SJSA1 (cell line): ENCODE measurements at places on chromosomes 7 and 10.

DNA sequence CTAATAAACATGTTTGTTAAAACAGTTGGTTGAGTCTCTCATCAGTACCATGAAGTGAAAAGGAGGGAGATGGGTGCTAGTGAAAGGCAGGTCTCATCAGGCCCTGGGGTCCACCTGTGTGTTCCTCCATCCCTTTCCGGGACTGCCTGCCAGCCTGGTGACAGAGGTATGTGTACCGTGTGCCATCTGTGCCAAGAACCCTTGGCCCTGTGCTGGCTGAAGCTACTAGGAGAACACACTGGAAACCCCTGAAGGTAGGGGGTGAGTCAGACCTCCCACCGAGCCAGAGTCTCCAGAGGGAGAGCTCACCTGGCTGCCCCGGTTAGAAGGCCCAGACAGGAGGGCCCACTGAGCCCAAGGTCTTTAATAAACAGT lies 2.3 kb downstream of the DDIT4 start:
- no peak overlapping the region for H3K4me3 ChIP-seq
- H3K36me3 ChIP-seq, result peaks cover 11% of the 10 kb centered on the region
- DNase-seq, result no peak
- H3K4me1 ChIP-seq, result peaks cover 25% of the 10 kb centered on the region
- H3K27me3 ChIP-seq, result no peaks in the 10 kb centered on the region
- H3K27ac ChIP-seq, result no peak overlapping the region

DNA sequence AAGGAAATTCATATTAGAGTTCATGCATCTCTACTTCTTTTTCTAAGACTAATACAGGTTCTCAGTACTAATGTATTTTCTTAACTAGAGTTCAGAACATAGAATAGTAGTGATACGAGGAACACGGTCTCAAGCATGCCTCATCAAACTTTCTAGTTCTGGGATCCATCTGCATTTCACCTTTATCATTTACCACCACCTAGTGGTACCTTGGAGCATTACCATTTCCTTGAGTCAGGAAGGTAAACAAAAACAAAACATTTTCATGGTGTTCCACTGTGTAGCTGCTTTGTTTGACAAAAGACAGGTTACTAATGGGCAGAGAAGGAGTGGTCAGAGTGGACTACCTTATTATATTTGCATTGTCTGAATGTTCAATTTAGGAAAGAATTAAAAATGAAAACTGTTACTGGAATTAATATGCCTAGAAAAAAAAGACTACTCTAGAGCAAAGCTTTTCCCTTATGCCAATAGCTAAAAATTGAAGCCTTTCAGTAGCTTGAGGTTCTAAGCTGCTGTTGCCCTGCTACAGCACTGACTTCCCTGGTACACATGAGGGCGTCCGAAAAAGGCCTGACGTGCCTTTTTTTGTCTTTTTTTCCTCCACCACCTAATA lies 44.5 kb downstream of the STARD3NL start:
- no peaks in the 10 kb centered on the region for H3K4me1 ChIP-seq
- H3K4me3 ChIP-seq, result no peak overlapping the region
- DNase-seq, result peak; percentile 36
- no peak overlapping the region for H3K27ac ChIP-seq
- peaks cover 73% of the 10 kb centered on the region for H3K36me3 ChIP-seq

DNA sequence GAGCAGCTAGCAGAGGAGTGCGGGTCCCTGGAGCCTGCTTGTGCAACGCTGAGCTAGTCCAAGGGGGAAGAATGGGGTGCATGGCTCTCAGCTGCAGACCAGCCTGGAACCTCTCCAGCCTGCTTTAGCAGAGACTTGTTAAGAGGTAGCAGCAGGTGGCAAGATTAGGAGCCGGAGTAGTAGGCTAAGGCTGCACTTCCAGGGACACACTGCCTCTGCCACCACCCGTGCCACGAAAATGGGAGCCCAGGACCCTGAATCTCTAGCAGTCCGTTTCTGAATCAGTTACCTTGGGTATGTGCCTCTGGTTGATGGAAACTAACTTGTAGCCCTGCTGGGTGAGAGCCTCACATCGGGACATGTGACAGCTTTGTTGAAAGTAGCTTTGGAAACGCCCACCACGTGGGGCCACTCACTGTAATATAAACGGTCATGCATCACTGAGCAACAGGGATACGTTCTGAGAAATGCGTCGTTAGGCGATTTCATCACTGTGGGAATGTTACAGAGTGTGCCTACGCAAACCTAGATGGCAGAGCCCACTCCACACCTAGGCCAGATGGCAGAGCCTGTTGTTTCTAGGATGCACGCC lies 25.9 kb downstream of the HTRA1 start:
- H3K27ac ChIP-seq, result no peak overlapping the region
- no peaks in the 10 kb centered on the region for H3K4me1 ChIP-seq
- no peak overlapping the region for H3K4me3 ChIP-seq

DNA sequence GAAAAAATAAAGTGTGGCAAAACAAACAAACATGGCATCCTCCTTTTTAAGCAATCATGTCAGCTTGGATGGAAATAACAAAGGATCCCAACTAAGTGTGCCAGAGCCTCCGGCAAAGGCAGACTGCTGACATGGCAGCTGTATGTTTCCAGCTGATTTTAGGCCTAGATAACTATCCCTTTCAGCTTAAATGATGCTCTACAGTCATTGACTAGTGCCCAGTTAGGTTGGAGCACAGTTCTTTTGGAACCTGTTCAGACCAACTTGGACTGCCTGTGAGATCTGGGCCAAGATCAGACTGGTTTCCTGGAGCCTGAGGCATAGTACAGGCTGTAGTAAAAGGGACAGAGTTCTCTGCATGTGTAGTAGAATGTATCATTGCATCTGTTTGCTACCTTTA lies 128.7 kb downstream of the DYNC1I1 start:
- no peak overlapping the region for H3K27ac ChIP-seq
- DNase-seq, result no peak
- no peaks in the 10 kb centered on the region for H3K4me1 ChIP-seq

GRCh38 chr7:110573862-110574528 lies 516.9 kb upstream of the LRRN3 start:
- H3K4me3 ChIP-seq, result no peak overlapping the region
- no peaks in the 10 kb centered on the region for H3K36me3 ChIP-seq
- peak; percentile 42 for DNase-seq

GRCh38 chr7:117069379-117069778 lies 116.1 kb downstream of the ST7 start:
- no peak overlapping the region for H3K4me3 ChIP-seq
- H3K27ac ChIP-seq, result no peak overlapping the region
- no peaks in the 10 kb centered on the region for H3K27me3 ChIP-seq
- no peaks in the 10 kb centered on the region for H3K36me3 ChIP-seq
- no peak for DNase-seq
- H3K4me1 ChIP-seq, result no peaks in the 10 kb centered on the region

DNA sequence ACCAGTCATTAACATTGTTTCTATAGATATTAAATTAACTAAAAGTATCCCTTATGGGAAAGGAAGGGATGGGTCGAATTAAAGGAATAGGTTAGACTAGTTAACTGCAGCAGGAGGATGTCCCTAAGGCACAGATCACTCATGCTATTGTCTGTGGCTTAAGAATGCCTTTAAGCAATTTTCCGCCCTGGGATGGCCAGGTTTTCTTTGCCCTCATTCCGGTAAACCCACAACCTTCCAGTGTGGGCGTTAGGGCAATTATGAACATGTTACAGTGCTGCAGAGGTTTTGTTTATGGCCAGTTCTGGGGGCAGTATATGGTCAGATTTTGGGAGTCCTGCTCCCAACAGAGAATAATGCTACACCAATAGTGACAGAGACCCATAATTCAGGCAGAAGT lies 139.3 kb upstream of the CDK13 start:
- H3K36me3 ChIP-seq, result no peaks in the 10 kb centered on the region
- no peak for DNase-seq

- no peak overlapping the region for H3K4me3 ChIP-seq
- peaks cover 8% of the 10 kb centered on the region; the same call in 1 of the 2 replicates for H3K36me3 ChIP-seq
- H3K27me3 ChIP-seq, result no peaks in the 10 kb centered on the region
- H3K4me1 ChIP-seq, result no peaks in the 10 kb centered on the region
- no peak overlapping the region for H3K27ac ChIP-seq
- no peak for DNase-seq
These were observed 65.1 kb downstream of the ANKRD26 start for GRCh38 chr10:27035163-27035562.

GRCh38 chr7:40946549-40946948 lies 756.3 kb downstream of the INHBA start:
- no peak overlapping the region for H3K4me3 ChIP-seq
- H3K27ac ChIP-seq, result no peak overlapping the region
- H3K4me1 ChIP-seq, result no peaks in the 10 kb centered on the region
- no peak for DNase-seq

DNA sequence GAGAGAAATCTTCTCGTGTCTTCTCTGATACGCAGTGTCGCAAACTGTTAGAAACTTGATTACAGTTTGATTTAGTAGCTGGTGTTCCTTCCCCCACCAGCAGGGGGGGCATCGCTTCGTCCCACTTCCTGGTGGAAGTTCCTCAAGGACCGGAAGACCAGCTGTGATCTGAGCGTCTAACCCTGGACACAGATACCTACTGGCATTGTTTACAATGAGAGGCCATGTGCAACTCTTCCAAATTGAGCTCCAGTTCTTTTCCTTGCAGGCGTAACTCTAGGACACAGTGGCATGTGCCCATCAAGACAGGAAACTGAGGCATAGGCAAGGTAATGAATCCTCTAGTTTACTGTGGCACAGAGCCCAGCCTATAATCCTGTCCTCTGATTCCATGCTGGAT lies 219.0 kb downstream of the CCDC3 start:
- H3K4me3 ChIP-seq, result no peak overlapping the region
- no peaks in the 10 kb centered on the region for H3K36me3 ChIP-seq
- no peaks in the 10 kb centered on the region for H3K4me1 ChIP-seq
- no peaks in the 10 kb centered on the region for H3K27me3 ChIP-seq
- H3K27ac ChIP-seq, result no peak overlapping the region
